ENCODE measurements at places on chromosomes 16 and 17.
A peak's percentile ranks its signal among the peaks of the same experiment; 100 is the strongest.

GRCh38 chr16:1539720-1540555, 6.5 kb downstream of the TMEM204 start:
- DNase-seq = no peak

DNA sequence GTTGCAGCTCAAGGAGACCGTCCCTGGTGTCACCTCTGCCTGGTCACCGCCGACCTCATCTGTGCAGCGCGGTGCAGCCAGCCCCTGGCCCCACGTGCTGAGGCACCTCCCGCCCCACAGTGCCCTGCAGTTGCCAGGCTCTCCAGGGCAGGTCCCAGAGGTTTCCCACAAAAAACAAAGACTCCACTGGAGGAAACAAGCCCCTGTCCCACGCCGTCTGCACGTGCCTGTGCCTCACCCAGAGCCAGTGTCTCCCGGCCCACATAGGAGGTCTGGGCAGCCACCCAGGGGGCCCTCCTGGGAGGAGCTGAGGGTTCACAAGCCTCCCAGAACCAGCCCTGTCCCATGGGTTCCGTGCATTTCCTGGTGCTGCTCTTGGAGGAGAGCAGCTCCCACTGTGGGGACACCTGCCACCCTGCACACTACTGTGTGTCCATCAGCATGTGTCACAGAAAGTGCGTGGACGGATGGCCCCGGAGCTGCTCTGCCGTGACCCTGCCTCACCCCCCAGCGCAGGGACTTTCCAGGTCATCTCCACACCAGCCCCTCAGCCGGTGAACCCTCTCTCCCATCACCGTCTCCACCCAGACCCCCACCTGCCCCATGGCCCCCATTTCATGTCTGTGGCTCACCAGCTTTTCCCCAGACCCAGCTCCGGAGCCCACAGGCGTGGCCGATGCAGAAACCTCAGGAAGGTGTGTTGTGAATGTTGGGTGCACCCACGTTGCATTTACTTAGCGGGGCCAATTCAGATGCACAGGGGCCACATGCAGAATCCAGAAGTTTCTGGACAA, 17.0 kb upstream of the CDH15 start:
- DNase-seq = no peak

DNA sequence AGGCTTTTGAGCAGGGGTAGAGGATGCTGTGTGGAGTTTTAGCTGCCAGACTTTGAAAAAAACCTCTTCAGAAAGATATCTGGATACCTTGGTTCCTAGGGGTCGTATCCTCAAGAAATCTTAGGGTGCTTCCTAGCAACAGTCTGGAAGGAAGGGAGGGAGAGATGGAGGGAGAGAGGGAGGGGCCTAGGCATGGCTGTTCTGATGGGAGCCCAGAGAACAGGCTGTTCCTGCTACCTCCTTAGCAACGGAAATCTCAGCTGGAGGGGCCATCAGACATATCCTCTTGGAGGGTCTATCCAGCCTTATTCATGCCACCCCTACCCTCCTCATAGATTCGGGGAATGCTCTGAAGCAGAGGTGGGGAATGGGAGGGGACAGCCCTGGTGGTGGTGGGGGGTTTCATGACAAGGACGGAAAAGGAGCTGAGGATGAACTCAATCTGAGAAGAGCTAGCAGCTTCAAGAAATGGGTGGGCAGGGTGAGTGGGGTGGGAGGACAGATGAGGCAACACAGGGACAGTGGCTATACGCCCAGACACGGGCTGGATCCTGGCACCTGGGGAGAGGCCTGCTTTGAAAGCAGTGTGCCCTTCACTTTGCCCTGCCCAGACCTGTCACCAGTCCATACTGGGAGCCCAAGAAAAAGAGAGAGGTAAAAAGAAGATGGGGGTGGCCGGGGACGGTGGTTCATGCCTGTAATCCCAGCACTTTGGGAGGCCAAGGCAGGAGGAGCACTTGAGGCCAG, 2.9 kb upstream of the THRA start:
- no peak for DNase-seq

DNA sequence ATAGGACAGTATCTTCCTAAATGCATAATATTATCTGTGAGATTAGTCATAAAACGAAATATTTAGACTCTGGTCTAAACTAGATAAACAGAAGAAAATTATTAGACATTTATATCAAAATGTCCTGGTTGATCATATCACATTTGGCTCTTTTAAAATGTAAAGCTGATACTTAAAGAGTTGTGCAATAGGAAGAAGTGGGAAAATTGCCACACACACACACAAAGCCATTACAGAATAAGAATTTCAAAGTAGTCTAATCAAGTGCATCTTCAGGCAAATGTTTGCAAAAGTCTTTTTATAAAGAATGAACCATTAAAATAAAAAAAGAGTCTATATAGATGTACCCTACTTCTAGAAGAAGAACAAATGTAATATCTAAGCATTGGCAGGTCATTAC, 301.7 kb downstream of the KIF2B start:
- no peak for DNase-seq

DNA sequence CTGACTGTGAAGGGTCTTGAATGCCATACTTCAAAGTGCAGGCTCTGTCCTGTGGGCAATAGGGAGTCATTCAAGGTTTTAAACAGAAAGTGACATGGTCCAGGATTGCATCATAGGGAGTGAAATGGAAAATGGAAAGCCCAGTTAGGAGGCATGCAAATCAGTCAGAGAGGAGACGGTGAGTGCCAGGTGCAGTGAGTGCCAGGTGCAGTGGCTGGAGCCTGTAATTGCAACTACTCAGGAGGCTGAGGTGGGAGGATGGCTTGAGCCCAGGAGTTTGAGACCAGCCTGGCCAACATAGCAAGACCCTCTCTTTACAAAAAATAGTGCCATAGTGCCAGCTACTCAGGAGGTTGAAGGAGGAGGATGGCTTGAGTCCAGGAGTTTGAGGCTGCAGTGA, 35.2 kb upstream of the SIAH1 start:
- no peak for DNase-seq

GRCh38 chr17:34178092-34178491, 77.0 kb upstream of the CCL2 start:
- no peak for DNase-seq

DNA sequence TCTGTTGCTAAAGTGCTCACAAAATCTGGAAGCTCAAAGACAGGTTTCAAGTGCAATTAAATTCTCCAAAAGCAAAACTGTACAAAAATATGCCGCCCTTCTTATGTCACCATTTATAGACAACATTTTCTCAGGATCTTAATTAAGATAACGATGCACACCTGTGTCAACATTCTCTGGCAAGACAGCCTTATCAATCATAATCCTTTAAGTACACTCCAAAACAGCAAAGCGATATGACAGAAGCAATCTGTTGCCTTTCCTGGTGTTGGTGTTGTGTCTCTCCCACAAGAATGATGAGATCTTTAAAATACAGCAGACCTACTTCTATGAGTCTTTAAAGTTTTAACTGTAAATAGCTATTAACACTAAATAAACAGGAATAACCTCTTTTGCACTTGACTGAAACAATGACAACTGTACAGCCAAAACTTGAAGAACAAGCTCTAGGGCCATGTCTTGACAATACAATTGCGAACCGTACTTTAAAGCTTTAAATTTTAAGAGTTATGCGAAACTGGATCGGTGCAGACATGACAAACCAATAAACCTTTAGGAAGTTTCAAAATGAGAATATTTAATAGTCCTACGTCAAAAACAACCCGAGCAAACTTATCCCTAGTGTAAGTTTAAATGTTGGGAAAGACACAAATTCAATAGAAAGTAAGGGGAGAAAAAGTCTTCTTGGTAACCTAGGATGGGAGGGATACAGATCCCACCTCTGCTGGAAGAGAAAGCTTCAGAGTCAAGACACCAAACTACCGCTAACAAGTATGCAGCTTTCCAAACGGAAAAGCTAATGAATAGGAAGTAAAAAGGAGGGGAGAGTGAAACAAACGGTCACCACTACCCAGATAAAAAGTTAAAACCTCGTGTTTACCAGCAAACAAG, 3.3 kb upstream of the IRX5 start:
- no peak for DNase-seq

DNA sequence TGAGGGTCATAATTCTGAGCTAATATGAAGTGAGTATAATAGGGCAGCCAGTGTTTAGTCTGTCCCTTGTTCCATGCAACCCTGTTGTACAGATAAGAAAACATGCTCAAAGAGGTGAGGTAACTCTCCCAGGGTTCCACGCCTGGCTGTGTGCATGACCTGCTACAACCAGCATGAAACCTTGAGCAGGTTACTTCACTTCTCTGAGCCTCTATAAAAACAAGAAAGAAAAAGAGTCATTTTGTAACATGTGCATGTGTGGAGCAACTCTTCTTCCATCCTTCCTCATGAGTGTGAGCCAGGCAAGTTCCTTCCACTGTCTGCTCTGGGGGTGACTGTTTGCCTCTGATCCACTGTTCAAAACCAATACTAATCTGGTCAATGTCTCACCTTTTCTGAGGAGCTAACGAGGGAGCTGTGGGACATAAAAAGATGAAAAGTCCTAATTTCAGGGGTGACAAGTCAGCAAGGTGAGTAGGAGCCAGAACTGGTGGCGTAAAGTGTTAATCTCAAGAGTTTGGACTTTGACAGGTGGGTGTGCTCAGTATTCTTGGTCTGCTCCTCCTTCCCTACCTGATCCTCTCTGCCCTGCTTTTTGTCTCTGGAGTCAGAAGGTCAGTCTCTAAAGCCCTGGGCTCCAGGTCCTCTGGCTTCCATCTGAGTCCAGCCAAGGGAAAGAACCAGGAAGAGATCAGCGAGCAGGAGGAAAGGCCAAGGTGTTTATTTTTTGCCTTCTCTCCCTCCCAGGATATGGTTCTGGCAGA, 21.5 kb downstream of the GFOD2 start:
- DNase-seq = no peak

- DNase-seq = no peak
Measured at GRCh38 chr16:89174055-89174827, 2.7 kb downstream of the CDH15 start.

- no peak for DNase-seq
Measured at GRCh38 chr16:5509794-5510193, 412.2 kb upstream of the EEF2KMT start.

DNA sequence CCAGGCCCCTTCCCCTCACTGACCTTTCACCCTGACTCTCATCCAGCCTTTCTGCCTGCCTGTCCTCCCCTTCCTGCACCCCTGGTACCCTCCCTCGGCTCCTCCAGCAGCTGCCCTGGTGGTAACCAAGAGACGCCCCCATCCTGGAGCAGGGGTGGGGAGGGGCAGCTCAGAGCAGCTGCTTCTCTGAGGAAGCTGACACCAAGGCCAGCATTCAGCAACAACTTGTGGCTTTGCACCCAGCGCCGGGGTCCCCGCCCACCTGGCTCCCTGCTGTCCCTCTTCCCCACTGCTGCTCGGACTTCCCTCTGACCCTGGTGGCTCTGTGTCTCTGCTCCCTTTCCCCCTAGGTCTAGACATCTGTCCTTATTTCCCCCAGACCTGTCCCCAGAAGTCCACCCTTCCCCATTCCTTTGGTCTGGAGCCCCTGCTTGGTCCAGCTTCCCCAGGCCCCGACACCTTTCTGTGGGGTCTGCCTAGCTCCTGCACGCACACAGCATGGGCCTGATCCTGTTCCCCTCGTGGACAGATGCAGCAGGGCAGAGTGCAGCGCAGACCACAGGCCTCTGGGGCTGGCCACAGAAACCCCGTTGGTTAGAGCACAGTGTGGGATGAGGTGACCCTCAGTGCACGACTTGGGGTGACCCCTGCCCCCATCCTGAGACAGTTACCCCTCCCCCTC, 1.2 kb upstream of the ATP2A1 start:
- no peak for DNase-seq

DNA sequence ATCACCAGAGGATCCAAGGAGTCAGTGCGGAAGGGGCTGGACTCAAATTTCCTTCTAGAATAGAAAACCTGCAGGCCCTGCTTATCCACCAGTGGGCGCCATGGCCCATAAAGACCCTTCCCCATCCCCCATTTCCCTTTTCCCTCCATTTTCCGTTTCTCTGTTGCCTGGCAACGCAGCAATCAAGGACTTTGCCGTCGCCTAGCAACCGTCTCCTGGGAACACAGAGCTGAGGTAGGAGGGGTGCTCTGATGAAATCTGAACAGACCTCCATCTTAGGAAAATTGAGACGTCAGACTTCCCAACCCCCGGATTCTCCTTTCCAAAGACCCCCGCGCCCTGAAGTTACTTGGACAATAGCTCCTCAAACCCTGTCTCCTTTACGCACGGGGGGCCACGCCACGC, 5.7 kb downstream of the DLG4 start:
- peak; percentile 76 for DNase-seq

GRCh38 chr17:79956853-79957252, 78.8 kb downstream of the TBC1D16 start:
- no peak for DNase-seq

GRCh38 chr17:43018008-43018853, 4.0 kb downstream of the VAT1 start:
- DNase-seq = no peak

GRCh38 chr17:32303781-32304288, 38.1 kb downstream of the C17orf75 start:
- DNase-seq = no peak

- DNase-seq = no peak
Measured at GRCh38 chr16:55264949-55265348, 59.1 kb upstream of the IRX6 start.

GRCh38 chr16:73480381-73480780, 432.5 kb upstream of the ZFHX3 start:
- no peak for DNase-seq

- DNase-seq = no peak
Measured at GRCh38 chr16:71929048-71929447, 33.7 kb downstream of the IST1 start.

- DNase-seq = no peak
Measured at GRCh38 chr16:85057948-85058347, 30.4 kb downstream of the KIAA0513 start.

GRCh38 chr17:60525328-60525684, 736 bp downstream of the APPBP2 start:
- no peak for DNase-seq

DNA sequence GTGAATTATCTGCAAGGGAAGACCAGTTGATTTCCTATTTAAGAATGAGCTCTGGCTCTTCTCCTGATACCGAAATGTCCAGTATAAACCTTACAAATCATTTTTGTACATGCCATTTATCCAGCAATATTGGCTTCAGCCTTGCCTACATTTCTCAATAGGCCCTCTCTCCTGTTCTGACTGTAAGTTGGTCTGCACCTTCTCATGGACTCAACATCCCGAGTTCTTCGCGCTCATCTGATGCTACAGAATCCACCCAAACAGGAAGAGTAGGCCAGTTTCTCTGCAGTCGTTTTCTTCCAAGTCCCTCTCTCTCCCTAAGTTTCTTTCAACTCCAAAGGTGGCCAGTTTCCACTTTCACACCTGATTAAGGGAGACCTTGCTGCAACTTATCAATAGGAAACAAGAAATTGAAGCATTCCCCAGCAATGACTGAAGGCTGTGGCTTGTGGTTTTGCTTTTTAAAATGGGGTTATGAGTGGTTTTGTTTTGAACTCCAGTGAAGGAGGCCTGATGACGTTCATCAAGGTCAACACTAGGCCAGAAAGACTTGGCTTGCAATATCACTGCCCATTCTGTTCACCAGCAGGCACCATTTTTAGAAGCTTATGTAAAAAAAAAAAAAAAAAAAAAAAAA, 383.0 kb downstream of the MAF start:
- no peak for DNase-seq
